CD4-positive, alpha-beta T cell (primary cell): ENCODE measurements at places on chromosomes 7 and 10.

GRCh38 chr10:114613237-114613979 lies 44.7 kb downstream of the ABLIM1 start:
- no peak for DNase-seq

DNA sequence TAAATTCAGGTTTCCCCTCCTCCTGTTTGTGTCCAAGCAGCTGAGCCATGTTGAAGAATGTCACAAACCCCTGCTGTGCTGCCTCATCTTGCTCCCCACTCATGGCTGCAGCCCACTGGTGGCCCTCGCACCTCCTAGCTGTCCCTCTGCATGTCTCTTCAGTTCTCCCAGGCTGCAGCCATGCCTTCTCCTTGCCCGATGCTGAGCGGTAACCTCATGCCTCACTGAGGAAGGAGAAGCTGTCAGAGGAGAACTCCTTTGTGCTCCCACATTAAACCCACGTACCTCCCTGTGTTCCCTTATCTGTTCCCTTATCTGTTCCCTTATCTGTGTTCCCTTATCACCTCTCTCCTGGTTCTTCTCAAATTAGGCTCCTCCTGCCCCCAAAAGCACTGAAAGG lies 10.3 kb upstream of the FRMPD2 start:
- DNase-seq, result no peak

- DNase-seq, result no peak
These were observed 106.5 kb upstream of the ANLN start for GRCh38 chr7:36283181-36283580.

DNA sequence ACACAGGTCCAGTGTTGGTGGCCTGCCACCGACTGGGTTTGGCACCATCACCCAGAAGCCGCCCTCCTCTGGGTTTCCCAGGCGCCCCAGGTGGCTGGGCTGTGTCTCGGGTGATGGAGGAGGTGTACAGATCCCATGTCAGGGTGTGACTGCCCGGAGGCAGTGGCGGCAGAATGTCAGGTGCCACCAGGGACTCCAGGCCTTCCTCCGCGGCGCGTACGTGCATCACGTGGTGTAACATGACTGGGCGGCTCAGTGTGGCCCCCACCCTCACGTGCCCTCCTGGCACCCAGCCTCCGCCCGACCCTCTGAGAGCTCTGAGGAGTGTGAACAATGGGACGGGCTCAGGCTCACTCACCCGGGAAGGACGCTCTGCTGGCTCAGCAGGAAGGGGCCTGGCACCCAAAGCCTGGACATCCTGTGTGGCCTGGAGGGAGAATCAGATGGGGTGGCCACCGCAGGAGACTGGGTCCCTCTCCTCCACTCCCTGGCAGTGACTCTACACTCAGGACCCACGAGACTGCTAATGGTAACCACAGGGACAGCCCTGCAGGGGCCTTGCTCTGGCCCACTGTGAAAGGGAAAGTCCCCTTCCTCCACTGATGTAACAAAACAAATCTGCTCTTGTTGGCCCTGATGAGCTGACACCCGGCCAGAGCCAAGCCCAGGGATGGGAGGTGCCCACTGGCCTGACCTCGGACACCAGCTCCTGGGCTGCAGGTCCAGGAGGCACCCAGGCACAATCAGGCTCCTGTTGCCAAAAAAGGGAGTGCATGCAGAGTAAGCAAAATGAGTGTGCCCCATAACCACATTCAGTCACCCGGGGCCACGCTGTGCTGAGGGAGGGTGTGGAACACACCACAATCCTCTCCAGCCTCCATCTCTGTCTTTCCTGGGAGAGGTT lies 164.8 kb downstream of the PRKAG2 start:
- no peak for DNase-seq

DNA sequence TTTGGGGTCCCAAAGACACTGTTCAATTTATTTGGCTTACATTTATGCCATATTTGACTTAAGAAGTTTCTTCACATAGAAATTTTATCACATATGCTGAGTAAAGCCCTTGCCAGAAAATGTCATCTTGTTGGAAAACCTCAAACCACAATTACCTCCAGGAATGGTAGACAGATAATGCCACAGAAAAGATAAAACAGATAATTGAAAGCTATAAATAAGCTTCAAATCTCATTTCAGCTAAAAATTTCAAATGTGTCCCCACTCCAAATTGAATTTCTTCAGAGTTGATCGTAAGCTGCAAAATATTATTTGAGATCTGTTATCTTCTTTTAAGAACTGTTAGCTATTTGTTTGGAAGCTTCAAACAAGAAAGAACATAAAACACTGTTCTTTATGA lies 176.4 kb upstream of the PTN start:
- no peak for DNase-seq

DNA sequence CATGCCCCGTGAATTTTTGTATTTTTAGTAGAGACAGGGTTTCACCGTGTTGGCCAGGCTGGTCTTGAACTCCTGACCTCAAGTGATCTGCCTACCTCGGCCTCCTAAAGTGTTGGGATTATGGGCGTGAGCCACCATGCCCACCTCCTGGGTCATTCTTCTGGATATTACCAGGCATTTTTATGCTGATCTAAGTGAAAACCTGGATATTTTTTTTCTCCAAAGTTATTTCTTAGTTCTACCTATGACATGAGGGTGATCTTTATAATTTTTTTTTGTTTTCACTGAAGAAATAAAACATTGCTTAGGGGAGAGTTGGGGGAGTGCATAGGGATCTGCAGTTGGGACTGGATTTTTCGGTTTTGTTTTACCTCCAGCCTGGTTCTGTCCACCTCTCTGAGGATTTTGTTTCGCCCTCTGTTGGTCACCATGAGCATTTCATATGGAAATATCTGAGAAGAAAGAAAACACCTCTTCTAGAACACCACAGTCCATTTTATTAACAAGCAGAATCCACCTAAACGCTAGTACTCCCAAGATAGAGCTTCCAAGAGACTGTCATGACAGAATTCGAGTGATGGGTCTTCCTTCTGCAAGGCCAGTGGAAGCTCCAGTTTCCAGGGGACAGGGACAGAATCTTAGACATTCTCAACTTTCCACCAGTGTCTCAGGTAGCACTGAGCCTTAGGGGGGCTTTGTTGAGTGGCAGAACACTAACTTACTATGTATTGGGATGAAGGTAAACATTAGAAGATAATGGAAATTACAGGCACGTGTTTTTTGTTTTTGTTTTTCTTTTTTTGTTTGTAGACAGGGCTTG lies 33.4 kb upstream of the AFAP1L2 start:
- no peak for DNase-seq

GRCh38 chr10:59382831-59383295 lies 20.5 kb upstream of the FAM13C start:
- no peak for DNase-seq

DNA sequence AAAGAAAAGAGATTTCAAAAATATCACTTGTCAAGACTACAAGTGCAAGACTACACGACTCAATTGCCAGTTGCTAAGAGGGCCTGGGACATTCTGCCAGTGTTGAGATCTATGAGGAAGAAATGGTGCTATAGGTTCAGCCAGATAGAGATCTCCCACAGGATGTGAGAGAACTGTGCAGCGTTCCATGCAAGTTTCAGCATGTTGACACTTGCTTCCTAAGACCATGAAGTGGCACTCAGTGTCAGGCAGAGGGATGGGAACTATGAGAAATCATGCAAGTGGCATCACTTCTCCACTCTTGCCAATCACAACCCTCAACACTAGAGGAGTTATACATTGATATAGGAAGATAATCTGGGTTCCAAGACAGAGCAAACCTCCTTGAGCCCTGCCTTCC lies 210.3 kb downstream of the CHRM2 start:
- no peak for DNase-seq

- no peak for DNase-seq
These were observed 22.6 kb downstream of the TMEM254 start for GRCh38 chr10:80100861-80101695.

DNA sequence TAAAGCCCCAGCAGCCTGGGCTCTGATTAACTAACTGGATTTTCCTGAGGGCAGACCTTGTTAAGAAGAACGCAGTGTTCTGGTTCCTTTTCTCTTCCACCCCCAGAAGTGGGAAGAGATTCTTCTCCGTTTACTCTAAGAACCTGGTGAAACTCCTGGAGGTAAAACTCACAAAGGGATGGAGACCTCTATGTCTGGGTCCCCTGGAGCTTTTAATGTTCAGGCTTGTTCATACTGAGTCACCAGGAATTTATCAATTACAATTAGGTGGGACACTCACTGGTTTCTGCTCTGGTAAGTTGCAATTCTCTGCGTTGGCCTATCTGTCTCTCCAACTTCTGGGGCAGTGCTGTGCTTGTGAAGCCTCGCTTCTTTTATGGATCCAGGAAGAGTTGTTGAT lies 73.3 kb upstream of the CACNB2 start:
- no peak for DNase-seq

- no peak for DNase-seq
These were observed 117.3 kb downstream of the FANK1 start for GRCh38 chr10:126013489-126014281.

DNA sequence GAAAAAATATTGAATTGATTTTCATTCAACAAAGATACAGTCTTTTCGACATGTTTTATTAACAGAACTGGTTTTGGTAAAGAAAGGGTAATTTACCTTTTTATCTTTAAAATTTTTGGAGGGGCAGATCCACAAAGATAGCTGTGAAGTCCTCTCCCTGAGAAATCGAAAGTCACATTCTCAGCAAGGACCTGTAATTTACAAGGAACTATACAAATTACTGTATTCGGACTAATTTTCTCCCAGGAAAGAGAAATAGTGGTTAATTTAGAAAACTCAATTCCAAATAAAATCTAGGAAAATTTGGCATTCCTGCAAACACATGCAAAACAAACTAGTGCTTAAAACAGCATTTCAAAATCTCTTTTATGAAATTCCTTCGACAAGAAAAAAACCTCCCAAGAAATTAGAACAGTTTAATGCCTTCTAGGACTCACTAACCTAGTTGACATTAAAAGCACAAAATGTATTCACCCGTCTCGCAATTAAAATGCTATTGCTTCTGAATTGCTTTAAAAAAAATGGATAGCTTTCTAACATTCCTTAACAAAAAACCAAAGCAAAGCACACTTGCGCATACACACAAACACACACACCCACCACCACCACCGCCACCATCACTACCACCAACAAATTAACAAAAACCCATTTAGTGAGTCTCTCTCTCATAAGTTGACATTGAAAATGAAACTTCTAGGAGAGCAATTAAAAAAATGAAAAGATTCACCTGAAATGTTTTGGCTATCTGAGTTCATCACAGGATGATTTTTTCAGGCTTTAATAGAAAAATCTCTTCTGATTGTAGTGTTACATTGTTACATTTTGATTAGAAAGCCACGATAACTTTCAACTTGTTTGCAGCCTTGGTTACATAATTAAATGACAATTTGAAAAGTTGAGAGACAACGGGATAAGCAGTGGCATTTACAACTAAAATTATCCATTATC lies 4.0 kb upstream of the NKX2-3 start:
- no peak for DNase-seq

DNA sequence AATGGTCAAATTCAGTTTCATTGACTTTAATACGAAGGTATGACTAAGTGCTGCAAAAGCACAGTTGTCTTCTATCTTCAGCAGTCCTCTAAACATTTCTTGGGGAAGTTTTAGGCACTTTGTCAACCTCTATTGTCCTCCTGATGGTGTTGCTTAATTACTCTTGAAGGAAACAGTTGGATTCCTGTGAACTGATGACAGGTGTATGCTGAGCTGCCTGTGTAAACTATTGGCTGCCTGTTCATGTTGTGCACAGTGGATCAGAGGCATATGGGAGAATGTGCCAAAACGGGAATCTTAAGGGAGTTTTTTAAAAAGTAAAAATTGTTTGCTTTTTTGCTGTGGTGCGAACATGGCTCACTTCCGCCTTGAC lies 221.0 kb downstream of the AUTS2 start:
- no peak for DNase-seq

DNA sequence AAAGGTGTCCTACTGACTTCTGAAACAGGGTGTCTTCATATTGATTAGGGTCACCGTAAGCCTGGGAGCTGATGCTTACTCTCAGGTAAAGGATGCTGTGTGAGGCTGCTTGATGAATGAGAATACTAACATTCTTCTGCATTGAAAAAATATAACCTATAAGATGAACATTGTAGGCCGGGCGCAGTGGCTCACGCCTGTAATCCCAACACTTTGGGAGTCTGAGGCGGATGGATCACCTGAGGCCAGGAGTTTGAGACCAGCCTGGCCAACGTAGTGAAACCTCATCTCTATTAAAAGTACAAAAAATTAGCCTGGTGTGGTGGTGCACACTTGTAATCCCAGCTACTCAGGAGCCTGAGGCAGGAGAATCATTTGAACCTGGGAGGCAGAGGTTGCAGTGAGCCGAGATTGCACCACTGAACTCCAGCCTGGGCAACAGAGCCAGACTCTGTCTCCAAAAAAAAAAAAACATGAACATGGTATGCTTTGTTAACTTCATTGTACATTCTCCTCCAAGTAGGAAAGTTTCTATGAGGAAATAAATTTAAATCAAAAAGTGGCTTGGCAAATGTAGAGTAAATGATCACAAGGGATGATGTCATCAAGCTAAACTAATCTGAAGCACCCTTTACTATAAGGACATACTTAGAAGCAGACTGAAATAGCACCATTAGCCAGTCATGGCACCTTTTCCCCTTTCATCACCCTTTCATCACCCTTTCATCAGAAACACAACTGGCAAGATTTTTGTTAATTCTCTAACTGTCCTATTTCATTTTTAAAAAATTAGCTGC lies 1.5 kb upstream of the BRAF start:
- no peak for DNase-seq

DNA sequence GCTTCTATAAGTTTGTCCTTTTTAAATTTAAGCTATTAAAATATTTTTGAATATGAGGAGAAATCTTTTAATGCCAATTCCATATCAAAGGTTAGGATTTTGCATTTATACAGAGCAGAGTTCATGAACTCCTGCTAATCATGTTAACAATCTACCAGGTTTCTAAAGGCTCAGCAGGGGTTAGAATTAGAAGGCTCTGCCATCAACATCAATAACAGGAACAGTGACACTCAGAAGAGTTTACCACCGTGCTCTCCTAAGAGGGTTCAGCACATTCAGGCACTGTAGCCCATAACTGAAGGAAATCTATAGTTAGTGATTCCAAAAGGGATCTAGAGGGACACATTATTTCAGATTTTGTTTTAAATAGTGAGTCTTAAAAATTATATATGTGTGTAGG lies 100.1 kb downstream of the HOXA1 start:
- DNase-seq, result no peak

DNA sequence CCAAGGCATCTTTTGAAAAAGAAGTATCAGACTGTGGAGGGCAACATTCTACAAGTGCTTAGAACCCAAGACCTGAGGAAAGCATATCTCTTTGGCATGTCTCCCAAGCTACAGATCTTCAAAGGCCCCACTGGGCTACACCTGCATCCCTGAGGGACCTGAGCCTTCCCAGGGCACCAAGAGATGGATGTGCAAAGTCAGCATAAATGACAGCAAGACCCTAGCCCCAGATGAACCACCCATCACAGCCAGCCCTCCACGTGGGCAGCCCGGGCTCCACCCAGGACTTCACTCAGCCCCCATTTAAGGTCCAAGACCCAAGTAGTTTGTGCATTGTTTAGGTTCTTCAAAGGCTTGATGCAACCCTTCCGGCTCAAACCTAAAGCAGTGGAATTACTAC lies 123.5 kb downstream of the SFMBT2 start:
- no peak for DNase-seq

DNA sequence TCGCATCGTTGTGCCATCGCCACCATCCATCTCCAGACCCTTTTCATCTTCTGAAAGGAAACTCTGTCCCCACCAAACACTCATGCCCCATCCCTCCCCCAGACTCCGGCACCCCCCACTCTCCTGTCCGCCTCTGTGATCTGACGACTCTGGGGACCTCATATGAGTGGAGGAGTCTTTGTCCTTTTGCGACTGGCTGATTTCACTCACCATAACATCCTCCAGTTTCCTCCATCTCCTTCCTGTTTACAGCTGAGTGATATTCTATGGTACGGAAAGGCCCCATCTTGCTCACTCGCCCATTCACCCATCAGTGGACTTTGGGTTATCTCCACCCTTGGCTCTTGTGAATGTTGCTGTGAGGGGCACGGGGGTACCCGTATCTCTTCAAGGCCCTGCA lies 11.8 kb upstream of the INSIG1 start:
- no peak for DNase-seq
